ENCODE measurements at places on chromosomes 2 and 18.

- no peak for DNase-seq
Measured at GRCh38 chr2:67666386-67667053, 269.4 kb downstream of the ETAA1 start.

DNA sequence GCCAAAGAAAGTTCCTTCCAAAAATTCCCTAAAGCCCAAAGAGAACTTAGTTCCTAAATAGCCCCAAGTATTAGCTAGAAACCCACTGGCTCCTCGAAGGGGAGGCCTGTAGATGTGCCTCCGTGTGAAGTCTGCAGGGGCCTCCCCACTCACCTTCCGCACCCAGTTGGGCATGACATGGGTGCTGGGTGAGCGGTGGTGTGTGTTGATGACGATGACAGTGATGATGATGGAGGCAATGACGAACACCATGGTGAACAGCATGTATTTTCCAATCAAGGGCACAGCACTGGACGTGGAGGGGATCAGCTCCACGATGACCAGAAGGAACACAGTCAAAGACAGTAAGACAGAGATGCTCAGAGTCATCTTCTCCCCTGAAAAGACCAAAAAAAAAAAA is 14.5 kb downstream of the CHRNA1 start:
- no peak for DNase-seq

DNA sequence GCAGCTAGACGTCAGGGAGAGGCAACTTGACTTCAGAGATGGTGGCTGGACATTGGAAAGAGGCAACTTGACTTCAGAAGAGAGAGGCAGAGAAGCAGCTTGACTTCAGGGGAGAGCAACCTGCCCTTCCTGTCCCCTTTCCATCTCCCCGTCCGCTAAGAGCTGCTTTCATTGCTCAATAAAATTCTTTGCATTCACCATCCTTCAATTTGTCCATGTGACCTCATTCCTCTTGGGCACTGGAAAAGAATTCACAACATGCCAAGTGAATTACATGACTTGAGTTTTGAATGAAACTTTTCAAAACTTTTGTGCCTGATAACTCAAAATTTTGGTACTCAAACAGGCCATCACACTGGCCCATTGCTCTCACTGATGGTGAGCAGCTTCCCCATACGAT is 158.9 kb downstream of the DPP4 start:
- no peak for DNase-seq

- DNase-seq = no peak
Measured at GRCh38 chr2:217074576-217075255, 214.9 kb upstream of the TNP1 start.

GRCh38 chr2:240814946-240815760 is 4.9 kb downstream of the KIF1A start:
- no peak for DNase-seq

DNA sequence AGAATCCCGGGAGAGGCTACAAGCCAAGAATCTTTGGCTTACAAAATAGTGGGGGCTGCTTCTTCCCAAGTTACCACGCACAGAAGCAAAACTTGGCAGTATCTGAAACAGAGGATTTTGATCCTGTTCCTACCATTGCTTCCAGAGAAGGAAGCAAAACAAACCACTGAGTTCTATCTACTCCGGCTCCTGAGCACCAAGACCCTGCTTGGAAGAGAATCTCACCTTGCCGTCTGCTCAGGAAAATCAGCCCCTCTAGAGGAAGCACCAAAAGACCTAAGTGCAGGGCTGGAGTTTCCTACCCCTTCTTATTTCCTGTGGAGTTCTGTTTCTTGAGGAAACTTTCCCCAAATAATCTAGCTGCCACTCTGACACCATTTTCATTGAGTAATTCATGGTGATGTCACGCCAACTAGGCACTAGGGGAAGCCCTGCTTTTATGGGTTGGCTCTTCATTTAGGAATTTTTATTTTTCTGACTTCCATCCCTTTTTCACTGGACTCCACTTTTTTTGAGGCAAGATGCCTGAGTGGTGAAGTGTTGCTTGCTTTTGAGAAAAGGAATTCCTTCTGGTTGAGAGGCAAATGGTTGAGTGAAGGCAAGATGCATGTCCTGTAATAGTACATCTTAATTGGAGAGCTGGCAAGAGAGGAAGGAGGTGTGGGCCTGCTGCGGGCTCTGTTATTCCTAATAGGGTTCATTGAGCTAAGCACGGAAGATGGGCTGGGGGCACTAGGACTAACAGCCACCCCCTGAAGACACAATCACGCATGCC is 36.8 kb upstream of the EML4 start:
- no peak for DNase-seq

GRCh38 chr2:191030521-191031154 is 16.7 kb upstream of the STAT1 start:
- DNase-seq = no peak

- no peak for DNase-seq
Measured at GRCh38 chr18:3458952-3459853, 9.2 kb downstream of the TGIF1 start.

DNA sequence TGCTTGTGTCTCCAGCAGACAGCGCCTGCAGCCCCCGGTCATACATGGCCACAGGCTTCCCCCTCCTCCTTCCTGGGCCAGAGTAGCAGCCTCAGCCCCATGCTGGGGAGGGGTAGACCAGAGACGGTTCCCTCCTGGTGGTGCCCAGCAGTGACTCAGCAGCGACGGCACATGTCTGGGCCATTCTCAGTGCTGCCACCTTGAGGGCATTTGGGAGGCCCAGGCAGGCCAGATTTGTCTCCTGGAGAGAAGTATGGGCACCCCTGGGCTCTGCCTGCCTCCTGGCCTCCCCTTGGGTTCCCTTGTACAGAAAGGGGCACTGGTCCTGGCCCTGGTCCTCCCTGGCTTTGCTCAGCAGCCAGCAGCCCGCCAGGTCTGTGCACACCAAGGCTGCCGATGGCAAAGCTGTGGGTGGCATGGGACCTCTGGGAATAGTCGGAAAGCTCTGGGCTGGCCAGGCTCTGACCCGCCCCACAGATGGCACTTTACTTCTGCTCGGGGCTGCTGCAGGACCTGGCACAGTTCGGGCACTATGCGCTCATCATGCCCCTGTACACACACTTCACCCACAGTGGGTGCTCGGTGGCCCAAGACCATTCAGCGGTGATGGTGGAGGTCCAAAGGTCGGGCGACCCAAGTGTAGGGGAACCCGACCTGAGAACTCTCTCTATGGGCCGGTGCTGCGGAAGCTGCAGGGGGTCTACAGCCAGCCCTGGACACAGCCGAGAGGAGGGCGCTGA is 11.4 kb upstream of the ALPI start:
- peak; percentile 60 for DNase-seq

GRCh38 chr2:64626963-64627760 is 26.6 kb downstream of the SERTAD2 start:
- no peak for DNase-seq

DNA sequence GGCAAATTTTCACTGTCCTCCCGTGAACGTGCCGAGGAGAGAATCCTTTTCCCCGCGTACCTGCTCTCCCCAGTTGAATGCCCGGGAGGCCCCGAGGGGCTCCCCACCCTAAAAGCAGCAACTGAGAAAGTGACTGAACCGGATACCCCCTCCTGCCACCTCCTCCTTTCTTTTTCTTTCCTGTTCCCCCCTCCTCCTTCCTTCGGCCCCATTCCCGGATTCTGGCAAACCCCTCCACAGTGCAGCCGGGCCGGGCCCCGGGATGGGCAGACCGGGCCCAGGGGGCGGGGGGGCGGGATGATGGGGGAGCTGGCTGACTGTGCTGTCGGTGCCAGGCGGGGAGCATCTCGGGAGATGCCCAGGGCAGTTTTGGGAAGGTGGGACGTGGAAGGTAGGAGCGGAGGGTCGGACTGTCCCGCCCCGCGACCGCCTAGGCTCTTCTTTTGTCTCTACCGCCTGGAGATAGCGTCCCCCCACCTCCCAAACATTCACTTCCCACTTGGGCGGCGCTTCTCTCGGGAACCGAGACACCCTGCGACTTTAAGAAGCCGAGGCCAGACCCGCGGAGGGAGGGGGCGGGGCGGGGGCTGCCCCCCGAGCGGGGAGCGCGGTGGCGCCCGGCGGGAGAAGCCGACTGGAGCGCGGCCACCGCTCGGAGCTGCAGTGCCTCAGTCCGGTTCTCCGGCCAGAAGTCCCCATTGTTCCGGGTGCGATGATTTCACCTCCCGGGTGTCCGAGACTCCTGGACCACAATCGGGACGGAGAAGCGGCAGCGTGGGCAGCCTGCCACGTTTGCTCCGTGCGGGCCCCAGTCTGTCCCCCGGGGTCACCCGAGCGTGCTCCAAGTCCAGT is 8.2 kb downstream of the DLX2 start:
- DNase-seq = no peak

GRCh38 chr18:36331521-36331971 is 34.0 kb downstream of the FHOD3 start:
- no peak for DNase-seq

DNA sequence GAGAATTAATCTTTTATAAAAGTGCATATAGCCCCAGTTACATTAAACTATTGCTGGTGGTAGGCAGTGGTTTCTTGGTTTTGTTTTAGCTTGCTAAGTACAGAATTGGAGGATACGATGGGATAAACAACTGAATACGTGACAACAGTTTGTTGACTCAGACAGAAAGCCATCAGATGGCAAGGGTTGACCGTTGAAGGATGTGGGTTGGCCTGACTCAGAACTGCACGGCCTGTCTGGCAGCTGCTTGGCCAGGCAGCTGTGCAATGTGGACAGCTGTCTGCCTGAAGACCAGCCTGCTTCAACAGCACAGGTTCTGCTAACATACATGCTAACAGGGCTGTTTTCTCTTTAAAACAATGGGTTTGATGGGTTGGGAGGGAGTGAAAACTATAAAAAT is 46.6 kb downstream of the PRKRA start:
- no peak for DNase-seq

GRCh38 chr2:186909095-186909494 is 60.1 kb upstream of the ZSWIM2 start:
- no peak for DNase-seq
